GM20000 (cell line): ENCODE measurements at places on chromosomes 3 and 15.

DNA sequence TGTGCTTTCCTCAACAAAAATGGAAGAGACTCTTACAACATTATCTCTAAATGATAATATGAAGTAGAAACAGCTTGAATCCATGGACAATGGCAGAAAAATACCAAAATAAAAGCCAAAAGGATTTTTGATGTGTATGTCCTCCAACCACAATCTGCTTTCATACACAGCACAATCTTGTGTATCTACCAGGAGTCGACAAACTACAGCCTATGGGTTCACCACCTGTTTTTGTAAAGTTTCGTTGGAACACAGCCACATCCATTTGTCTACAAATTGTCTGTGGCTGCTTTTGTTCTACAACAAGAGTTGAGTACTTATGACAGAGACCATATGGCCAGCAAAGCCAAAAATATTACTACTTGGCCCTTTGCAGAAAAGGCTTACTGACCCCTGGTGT is 88.7 kb upstream of the UBE2E2 start:
- DNase-seq, result no peak

GRCh38 chr3:16456784-16457415 is 56.6 kb downstream of the RFTN1 start:
- no peak for DNase-seq

DNA sequence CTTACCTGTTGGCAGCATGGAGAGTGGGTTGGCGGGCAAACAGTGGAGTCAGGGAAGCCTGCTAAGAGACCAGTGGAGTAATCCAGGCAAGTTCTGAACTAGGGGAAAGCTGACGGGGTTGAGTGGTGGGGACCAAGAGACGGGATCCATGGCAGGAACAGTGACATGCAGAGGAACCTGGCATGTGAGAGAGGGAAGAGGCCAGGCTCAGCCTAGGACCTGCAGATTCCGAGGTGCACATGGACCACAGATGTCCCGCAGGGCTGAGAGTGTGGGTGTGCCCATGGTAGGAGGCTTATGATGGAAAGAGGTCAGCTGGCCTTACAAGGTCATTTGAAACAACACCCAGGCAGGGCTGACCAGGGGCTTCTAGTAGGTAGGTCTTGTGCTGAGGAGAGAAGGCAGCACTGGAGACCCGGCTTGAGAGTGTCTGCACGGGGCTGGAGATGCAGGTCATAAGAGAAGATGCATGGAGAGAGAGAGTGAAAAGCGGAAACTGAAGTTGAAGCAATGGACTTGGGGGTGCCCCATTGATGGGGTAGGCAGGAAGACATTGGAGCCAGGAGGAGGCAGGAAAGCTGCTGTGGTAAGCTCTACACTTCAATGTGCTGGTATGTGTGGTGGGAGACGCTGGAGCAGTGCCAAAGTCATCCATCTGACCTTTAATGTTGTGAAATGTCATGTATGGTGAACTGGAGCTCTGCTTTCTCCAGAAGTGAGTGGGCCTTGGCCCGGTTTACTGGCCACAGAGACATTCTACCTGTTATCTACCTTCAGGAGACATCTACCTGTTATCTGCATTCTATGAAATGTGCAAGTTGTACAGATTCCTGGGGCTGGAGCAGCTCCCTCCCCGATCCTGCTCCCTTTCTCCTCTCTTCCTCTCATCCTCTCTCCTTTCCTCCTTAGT is 4.6 kb downstream of the SPSB4 start:
- DNase-seq, result no peak

DNA sequence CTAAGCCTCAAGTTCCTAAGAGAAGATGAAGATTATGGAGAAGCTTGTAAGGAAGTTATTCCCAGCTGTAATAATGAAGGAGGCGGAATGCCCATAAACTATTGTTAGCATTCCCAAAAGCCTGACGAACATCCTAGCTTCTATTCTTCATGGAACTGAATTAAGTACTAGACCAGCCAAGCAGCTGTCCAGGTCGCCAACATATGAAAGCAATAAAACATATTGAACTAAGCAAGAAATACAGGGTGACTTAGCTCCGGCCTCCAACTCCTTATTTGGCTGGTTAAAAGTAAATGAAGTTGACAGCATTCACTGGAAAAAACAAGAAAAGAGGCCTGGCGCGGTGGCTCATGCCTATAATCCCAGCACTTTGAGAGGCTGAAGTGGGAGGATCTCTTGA is 174.0 kb upstream of the TPM1 start:
- no peak for DNase-seq

GRCh38 chr3:194000712-194001111 is 135.2 kb upstream of the HES1 start:
- no peak for DNase-seq

DNA sequence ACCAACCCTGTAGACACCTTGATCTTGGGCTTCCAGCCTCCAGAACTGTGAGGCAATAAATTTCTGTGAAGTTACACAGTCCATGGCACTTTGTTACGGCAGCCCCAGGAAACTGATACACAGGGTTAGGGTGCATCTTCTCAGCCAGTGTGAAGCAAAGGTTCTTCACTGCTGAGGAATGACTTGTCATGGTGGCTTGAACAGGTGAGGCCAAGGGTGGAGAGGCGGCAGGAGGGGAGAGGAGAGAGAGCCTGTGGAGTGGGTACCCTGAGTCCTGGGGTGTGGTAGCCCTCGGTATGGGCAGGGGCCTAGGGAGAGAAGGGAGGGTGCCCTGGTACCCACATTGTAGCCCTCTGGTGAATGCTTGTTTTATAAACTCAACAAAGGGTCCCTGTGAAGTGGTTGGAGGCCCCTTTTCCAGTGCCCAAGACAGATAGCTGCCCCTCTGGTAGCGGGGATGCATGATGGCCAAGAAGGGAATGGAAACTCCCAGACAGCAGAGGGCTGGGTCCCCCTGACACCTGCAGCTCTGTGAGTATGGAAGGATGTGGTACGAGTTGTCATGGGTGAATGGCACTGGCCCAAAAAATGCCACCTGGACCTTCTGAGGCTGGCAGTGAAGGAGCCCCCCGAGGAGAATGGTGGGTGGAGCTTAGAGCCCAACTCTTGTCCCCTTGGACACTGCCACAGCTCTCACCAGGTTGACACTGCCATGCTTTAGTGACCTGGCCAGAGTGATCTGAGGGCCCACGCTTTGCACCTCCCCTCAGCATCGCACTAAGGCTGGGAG is 49.6 kb downstream of the SPSB4 start:
- DNase-seq, result no peak

- no peak for DNase-seq
These were observed 22.5 kb downstream of the GPD1L start for GRCh38 chr3:32128936-32129335.

GRCh38 chr15:29693225-29693624 is 129.0 kb downstream of the TJP1 start:
- no peak for DNase-seq

DNA sequence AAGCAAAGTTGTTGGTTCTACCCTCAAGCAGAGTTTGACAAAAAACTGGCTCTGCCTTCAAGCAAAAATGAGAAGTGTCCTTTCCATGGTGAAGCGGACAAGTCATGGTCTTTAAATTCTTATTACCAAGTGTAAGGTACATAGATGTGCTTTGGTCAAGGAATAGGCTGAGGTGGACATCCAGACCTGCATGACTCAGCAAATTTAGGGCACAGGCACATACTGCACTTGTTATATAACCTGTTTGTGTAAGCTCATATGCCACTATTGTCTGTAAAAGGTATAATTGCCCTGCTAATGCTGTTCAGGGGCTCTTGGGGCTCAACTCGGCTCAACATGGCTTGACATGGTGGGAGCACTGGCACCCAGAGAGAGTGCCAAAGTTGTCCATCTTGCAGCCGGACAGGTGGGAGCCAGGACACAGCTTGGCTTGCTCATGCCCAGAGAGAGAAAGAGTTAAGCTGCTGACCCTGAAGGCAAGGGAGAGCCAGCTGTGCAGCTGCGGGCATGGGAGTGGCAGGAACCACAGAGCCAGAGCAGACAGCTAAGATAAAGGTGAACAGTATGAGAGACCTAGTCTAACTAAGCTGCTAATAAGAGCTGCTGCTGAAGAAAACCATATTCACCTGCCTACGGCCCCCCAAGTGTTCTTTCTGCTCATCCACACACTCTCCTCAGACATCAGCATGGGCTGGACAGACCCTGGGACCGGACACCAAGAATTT is 17.7 kb downstream of the MCCC1 start:
- no peak for DNase-seq

DNA sequence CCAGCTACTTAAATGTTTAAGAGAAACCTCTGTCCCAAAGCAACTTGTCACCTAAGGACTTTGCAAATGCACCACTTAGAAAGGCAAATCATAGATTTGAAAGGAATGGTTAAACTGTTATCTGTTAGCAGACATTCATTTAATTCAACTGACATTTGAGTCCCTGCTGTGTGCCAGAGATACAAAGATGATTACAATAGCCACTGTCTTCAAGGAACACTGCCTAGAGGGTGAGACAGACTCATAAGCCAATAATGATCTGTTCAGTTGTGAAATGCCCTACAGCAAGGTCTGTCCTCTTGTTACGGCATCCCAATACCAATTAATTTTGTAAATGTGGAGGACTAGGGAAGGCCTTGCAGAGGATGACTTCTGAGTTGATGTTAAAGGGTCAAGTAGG is 113.1 kb downstream of the ATG7 start:
- no peak for DNase-seq

DNA sequence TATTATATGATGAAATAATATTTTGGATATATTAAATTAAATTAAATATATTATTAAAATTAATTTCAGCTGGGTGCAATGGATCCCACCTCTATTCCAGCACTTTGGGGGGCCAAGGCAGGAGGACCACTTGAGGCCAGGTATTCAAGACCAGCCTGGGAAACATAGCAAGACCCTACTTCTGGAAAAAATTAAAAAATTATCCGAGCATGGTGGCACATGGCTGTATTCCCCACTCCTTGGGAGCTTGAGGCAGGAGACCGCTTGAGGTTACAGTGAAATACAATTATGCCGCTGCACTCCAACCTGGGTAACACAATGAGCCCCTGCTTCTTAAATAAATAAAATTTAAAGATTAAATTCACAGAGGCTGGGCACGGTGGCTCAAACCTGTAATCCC is 61.4 kb downstream of the SH3BP5 start:
- DNase-seq, result no peak

DNA sequence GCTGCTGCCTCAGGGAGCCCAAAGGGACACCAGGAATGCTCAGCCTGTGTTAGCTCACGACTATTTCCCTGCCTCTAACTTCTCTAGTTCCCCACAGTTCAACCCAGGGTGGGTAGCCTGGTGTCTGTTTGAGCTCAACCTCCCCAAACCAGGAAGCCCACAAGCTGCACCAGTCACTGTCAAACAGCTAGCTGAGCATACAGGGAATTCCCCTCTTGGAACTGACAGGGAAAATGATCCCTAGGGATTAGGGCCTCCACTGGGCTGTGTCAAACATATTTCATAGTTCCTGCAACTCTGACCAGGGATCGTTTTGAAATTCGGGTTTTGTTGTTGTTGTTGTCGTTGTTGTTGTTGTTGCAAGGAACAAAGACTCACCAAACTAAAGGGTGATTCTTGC is 147.1 kb upstream of the ICE2 start:
- no peak for DNase-seq

- no peak for DNase-seq
These were observed 698.7 kb downstream of the FHIT start for GRCh38 chr3:60552581-60552980.

DNA sequence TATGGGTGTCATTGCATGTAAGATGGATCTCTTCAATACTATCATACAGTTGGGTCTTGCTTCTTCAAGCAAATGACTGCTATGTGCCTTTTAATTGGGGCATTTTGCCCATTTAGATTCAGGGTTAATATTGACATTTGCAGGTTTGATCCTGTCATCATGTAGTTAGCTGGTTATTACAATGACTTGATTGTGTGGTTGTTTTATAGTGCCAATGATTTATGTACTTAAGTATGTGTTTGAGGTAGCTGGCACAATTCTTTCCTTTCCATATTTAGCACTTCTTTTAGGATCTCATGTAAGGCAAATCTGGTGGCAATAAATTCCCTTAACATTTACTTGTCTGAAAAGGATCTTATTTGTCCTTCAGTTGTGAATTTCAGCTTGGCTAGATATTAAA is 267.5 kb downstream of the VGLL3 start:
- DNase-seq, result no peak

GRCh38 chr15:29593111-29593510 is 229.2 kb downstream of the TJP1 start:
- DNase-seq, result no peak

DNA sequence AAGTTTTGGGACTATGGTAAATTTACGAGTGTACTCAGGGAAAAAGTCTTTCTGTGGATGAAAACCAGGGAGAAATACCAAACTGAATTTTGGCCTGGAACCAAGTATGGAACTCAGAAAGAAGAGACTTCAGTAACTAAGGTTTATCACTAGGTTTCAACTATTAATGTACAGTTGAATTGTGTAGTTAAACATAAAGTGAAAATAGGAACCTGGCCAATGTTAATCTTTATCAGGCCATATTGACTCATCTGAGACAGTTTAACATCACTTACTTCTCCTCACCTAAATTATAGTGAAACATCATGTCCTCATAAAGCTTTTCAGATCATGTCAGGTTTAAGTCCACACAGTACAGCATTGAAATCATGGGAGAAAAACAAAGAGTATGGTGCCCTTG is 197.7 kb downstream of the LSAMP start:
- no peak for DNase-seq

DNA sequence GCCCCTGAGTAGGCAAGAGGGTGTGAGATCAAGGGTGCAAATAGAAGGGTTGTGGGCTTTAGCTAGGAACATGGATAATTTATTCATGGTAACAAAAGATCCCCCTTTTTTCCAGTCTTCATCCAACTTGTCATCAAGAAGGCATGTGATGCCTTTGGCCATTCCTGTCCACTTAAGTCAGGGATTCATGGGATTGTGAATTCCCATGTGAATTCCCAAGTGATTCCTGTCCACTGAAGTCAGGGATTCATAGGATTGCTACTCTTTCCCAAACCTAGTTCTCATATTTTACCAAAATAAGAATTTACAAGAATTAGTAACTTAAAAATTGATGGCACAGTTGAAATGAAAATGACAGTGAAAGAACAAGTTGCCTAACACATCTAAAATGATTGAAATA is 40.8 kb downstream of the HMG20A start:
- DNase-seq, result no peak

DNA sequence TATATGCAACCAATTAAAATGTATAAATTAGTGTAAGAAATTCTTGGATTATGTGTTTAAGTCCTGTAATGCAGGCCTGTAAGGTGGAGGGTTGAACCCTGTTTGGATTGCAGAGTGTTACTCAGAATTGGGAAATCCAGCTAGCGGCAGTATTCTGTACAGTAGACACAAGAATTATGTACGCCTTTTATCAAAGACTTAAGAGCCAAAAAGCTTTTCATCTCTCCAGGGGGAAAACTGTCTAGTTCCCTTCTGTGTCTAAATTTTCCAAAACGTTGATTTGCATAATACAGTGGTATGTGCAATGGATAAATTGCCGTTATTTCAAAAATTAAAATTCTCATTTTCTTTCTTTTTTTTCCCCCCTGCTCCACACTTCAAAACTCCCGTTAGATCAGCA is 65.4 kb upstream of the ACAD9 start:
- no peak for DNase-seq

GRCh38 chr3:140994316-140994715 is 52.7 kb downstream of the SLC25A36 start:
- no peak for DNase-seq

- no peak for DNase-seq
These were observed 31.4 kb downstream of the RAF1 start for GRCh38 chr3:12632523-12632922.
